ENCODE measurements at places on chromosomes 4 and X. TPM values are rescaled to one million over a fixed set of nuclear protein-coding genes. Genes with fewer than 3 reads are reported as not detected.

DNA sequence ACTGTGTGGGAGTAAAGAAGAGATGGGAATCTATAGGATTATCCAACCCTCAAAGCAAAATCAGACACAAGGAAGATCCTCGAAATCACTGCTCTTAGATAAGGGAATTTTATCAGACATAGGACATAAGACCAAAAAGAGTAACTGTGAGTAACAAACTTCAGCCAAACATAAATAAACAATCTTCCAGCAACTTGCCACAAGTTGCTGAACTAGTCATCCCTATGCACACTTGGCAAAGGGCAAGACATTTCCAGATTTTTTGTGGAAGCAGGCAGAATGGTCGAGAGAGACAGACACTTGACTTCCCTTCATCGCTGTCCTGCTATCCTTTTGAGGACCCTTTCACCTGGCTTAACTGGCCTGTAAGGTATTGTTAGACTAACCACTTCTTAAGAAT is 89.6 kb downstream of the KCNIP4 start:
- no peak for DNase-seq

- no peak for DNase-seq
Measured at GRCh38 chrX:85114776-85115175, 111.1 kb downstream of the APOOL start.

GRCh38 chrX:114599911-114600310 is 16.0 kb downstream of the HTR2C start:
- no peak for DNase-seq

Gene SSX7
- total RNA-seq, result not detected

Gene CHRDL1
- 23.6 TPM for total RNA-seq
